Activated CD4-positive, alpha-beta T cell treated with anti-CD3 and anti-CD28 coated beads for 36 hours (primary cell): ENCODE measurements at places on chromosomes 5 and 9. TPM values are rescaled to one million over a fixed set of nuclear protein-coding genes. Genes with fewer than 3 reads are reported as not detected.

GRCh38 chr9:76690973-76691370 is 73.3 kb upstream of the PCA3 start:
- DNase-seq = no peak

GRCh38 chr5:158639881-158640592 is 459.7 kb downstream of the EBF1 start:
- DNase-seq = no peak

The DDX4 gene
- not detected for total RNA-seq

The C9orf153 gene
- 0.46 TPM for total RNA-seq

The DMRT2 gene
- not detected for total RNA-seq
